Skeletal muscle cell (primary cell): ENCODE measurements at places on chromosomes 2 and 18.
A peak's percentile ranks its signal among the peaks of the same experiment; 100 is the strongest.

DNA sequence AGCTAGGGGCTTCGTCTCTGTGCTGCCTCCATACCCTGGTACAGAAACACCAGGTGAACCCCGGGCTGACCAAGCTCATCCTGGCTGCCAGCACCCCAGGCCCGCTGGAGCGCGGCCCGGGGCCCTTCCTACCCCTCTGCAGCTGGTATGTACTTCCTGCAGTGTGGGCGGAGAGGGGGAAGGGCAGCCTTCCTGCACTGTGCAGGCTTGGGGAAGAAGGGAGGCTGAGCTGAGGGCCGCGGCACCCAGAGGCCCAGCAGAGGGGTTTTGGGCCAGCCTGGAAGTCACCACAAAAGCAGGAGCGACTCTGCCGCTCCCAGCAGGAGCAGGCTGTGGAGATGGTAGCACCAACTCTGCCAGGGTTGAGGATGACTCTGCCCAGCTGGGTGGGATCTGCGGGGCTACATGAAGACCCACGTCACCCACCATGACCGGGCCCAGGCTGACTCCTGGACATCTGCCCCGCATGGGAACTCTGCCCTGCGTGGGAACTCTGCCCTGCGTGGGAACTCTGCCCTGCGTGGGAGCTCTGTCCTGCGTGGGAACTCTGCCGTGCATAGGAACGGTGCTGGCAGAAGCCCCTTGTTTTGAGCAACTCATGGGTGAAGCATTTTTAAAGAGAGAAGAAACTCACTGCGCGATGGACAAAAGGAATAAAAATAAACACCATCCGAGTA lies 273.3 kb downstream of the NDUFA10 start:
- no peak for DNase-seq

- no peak for DNase-seq
Observed at GRCh38 chr2:406876-407275, 119.0 kb upstream of the ALKAL2 start.

- no peak for DNase-seq
Observed at GRCh38 chr18:58657081-58657480, 14.2 kb upstream of the MALT1 start.

DNA sequence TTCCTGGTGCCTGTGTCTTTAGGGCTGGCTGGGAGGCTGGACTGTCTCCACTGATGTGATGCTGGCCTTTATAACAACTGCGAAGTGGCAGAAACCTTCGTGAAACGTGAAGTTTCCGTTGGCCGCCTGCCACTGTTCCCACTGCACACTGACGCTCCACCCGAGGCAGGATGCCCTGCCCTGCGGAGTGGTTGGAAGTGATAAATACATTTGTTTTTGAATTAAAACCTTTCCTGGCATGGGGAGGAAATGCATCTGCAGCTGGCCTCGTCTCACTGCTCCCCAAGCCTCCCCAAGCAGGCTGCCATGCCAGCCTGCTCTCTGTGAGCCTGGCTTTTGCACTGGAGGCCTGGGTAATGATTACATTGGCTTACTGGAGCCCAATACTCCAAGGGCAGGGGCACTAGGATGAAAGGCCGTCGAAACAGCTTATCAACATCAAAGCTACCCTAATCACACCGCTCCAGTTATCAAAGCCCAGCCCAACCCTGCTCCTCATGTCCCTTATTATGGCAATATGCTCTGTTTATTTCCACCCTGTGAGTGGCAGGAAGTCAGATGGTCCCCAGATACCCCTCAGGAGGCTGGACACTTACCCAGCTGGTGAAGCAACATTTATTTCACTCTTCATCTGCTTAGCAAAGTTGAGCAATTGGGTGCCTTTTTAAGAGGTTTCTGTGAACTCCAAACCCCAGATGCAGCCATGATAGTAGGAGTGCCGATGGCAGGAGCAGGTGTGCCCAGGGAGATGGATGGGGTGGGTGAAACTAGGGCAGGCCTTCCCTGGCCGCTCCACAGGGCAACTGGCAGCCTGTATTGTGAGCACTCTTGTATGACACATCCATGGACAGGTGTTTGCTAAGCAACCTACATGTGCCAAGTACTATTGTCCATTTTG lies 97.4 kb upstream of the ITGA6 start:
- no peak for DNase-seq

- DNase-seq, result no peak
Observed at GRCh38 chr2:218386505-218387368, 4.7 kb downstream of the SLC11A1 start.

DNA sequence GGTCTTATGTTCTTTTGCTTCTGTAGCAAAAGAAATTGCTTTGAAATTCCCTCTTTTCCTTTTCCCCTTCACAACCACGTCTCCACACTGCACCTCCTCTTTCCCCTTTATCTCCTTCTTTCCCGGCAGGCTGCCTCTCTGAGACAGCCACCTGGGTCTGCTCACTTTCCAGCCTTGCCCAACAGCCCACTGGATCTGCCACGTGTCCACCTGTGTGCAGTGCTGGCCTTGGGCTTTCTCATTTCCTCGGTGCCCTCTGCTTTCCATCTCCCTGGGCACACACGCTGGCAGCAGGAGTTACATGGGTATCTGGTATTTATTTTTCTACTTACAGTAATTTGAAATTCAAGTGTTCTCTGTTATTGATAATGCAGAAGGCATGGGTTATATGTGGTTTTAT lies 213.4 kb upstream of the LYPD1 start:
- DNase-seq, result no peak

DNA sequence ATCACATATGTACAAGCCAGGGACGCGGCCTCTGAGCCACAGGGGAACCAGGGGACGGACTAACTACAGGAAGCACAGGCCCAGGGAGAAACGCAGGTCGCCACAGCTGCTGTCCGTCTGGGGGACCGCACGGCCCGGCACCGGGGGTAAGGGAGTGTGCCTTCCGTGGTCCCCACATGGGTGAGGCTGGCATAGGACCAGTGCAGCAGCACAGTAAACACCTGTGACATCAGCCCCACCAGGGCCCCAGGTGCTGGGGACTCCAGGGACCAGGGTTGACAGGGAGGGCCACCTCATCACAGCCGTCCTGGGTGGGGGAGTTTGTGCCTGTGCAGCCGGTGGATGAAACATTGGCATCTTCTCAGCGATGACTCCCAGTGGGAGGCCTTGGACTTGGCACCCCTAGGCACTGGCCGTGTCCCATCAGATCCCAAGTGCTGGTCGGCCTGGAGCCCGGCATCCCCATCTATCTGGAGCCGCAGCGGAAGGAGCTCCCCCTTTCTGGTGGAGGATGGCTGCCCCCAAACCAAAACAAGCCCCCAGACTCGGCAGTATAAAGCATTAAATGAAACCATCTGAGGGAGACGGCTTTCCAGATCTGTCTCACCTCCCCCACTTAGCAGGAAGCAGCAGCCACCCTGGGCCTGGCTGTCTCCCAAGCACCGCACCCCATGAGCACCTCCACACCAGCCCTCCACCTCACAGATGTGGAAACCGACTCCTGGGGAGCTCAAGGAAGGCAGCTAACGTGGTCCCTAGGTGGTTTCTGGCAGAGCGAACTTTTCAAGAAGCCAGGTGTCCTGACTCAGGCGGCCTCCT lies 22.5 kb downstream of the AQP12A start:
- no peak for DNase-seq

- no peak for DNase-seq
Observed at GRCh38 chr2:241356871-241357260, 781 bp downstream of the FARP2 start.

DNA sequence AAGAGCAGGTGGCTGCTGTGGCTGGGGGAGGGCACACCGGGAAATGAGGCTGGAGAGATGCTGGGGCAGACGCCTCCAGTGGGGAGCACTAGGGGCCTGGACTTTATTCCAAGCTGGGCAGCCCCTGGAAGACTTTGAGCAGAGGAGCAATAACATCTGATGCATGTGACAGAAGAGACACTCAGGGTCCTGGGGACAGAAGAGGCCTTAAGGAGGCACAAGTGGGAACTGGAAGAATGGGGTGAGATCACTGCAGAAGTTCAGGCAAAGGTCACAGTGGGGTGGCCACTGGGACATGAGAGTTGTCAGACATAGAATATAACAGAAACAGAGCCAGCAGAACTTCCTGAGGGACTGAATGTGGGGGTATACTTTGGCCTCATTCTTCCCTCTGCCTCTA lies 24.0 kb downstream of the TGFA start:
- DNase-seq, result no peak

DNA sequence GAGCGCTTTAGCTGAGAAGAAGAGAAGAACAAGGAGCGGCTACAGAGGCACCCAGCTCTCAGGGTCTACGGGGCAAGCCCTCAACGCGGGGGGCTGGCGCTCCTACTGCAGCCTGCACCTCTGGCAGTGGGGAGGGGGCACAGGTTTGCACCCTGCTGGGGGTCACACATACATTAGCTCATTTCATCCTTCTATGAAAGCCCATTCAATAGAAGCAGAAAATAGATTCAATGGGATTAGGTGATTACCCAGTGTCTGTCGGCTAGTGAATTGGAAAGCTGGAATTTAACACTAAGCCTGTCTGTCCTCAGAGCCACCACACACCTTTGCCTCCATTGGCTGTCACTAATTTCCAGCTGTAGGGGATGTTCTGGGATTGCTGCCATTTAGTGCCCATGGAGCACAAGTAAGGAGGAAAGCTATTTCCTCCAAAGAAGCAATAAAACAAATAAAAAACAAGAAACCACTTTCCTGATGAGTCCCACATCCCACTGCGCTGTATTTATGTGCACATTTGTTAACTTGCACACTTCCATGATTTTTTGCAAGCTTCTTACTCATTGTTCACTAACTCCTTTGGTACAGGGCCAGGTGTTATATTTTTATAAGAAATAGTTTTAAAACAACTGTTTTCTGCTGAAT lies 319.6 kb upstream of the REV1 start:
- peak; percentile 22 for DNase-seq

DNA sequence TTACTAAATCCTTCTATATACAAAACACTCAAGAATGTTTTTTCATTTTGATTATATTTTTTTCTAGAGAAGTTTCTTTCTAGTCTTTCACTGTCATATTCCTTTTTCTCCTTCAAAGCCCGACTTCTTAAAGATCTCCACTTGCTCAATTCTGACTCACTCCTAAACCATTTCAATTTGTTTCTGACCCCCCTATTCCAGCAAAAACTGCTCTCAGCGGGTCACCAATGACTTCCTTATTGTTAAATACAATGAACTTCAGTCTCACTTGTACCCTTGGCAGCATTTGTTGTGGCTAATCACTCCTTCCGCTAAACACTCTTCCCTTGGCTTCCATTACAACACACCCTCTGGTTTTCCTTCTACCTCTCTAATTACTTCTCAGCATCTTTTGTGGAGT lies 111.1 kb upstream of the RBBP8 start:
- peak; percentile 62 for DNase-seq

GRCh38 chr2:222353993-222354392 lies 55.2 kb upstream of the PAX3 start:
- DNase-seq, result no peak

DNA sequence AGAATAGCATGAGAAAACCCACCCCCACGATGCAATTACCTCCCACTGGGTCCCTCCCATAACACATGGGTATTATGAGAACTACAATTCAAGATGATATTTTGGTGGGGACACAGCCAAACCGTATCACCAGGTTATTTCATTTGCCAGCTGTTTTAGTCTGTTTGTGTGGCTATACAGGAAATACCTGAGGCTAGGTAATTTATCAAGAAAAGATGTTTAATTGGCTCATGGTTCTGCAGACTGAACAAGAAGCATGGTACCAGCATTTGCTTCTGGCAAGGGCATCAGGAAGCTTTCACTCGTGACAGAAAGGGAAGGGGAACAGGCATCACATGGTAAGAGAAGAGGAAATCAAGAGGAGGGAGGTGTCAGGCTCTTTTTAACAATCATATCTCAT lies 329.2 kb downstream of the GULP1 start:
- DNase-seq, result no peak

DNA sequence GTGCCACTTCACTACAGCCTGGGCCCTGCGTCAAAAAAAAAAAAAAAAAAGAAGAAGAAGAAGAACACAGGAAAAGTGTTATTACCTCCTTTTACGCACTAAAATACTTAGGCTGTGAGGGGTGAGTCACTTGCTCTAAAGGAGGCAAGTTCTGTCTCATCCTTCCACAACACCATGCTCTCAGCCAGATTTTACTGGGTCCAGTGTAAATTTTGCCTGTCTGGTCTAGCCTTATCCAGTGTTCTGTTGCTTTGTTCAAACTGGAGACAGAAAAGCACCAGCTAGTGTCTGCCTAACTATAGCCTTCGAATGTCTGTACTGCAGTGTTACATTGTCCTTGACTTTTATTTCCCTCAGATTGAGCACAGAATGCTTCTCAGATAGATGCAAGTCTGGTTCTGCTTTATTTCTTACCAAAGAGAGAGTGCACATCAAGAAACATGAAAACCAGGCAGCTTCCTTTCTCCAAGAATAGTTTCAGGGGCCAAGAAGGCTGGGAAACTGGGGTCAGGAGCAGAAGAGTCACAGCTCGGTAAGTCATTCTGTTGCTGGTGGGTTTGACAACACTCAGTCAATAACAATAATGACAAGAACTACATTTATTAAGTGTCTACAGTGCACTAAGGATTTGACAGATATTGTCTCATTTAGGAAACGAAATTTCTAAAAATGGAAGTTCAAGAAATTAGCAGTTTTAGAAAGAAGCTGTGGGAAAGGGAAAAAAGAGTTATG lies 3.1 kb upstream of the MSGN1 start:
- DNase-seq, result no peak

- DNase-seq, result no peak
Observed at GRCh38 chr2:168137510-168138180, 109.8 kb downstream of the STK39 start.

- no peak for DNase-seq
Observed at GRCh38 chr2:232886176-232886575, 16.1 kb downstream of the SNORC start.

DNA sequence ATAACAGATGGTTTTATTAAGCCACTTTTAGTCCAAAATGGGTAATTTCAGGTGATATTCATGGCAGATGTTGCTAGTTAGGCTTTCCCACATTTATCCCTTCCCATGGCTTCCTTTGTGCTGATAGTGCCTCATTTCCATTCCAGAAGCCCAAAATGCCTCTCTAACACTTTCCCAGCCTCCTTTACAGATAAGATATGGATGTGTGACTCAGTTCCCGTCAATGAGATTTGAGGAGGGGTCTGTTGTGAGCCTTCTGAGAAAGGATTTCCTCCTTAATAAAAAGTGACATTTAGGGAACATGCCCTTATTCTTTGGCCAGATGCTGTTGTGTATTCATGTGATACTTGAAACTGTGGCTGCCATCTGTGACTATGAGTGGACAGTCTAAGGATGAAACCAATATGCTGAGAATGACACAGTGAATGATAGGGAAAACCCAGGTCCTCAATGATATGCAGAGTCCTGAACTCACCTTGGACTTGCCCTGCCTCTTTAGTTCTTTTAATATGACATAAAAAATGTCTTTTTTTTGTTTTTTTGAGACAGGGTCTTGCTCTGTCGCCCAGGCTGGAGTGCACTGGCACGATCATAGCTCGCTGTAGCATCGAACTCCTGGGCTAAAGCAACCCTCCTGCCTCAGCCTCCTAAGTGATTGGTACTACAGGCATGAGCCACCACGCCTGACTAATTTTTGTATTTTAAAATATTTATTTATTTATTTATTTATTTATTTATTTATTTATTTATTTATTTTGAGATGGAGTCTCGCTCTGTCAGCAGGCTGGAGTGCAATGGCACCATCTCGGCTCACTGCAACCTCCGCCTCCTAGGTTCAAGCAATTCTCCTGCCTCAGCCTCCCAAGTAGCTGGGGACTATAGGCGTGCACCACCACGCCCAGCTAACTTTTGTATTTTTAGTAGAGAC lies 5.8 kb upstream of the ACSL3 start:
- no peak for DNase-seq
